ENCODE measurements at places on chromosomes 2 and 18.

DNA sequence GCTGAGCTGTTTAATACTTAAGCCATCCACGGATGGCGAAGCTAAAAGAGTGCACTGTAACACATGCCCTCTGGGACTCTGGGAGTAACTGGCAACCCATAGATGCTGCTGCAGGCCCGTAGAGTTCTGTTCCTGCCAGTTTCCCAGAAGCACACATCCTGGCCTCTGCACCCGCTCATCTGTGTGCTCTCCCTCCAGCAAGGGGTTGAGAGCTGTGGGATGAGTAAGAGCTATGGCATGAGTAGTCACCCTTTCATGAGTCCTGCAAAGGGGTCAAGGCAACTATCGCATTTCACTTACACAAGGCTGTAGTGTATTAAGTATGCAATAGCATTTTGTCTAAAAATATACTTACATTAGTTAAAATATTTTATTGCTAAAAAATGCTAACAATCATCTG is 1341.8 kb upstream of the NXPH2 start:
- H3K4me3 ChIP-seq: no peak overlapping the region
- H3K27me3 ChIP-seq: no peaks in the 10 kb centered on the region
- no peak overlapping the region for H3K27ac ChIP-seq
- H3K4me1 ChIP-seq: no peaks in the 10 kb centered on the region
- DNase-seq: no peak
- no peaks in the 10 kb centered on the region for H3K36me3 ChIP-seq

DNA sequence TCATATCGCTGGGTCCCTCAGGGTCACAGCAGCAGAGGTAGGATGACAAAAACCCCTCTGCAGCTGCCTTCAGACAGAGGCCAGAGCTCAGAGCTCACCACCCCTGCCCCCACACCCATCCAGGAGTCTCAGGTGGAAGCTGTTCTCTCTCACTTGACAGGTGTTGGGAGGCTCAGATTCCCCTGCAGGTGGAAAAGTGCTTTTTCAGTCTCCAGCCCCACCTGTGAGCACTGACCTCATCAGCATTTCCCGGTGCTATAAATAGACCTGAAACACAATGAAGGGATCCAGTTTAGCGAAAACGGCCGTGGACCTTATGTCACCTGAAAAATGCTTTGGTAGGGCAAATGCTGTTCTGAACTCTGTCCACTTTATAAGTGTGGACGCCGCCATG is 254.9 kb downstream of the NDUFA10 start:
- peaks cover 3% of the 10 kb centered on the region for H3K4me1 ChIP-seq
- no peak for DNase-seq
- H3K27me3 ChIP-seq: no peaks in the 10 kb centered on the region
- no peaks in the 10 kb centered on the region for H3K36me3 ChIP-seq
- no peak overlapping the region for H3K27ac ChIP-seq
- no peak overlapping the region for H3K4me3 ChIP-seq

- no peak overlapping the region for H3K27ac ChIP-seq
- H3K4me1 ChIP-seq: no peaks in the 10 kb centered on the region
- H3K27me3 ChIP-seq: no peaks in the 10 kb centered on the region
- DNase-seq: no peak
- no peak overlapping the region for H3K4me3 ChIP-seq
- H3K36me3 ChIP-seq: no peaks in the 10 kb centered on the region
Observed at GRCh38 chr2:107218208-107218607, 332.2 kb upstream of the ST6GAL2 start.

- no peaks in the 10 kb centered on the region for H3K4me1 ChIP-seq
- no peak for DNase-seq
- no peak overlapping the region for H3K4me3 ChIP-seq
- H3K36me3 ChIP-seq: no peaks in the 10 kb centered on the region
- no peaks in the 10 kb centered on the region for H3K27me3 ChIP-seq
Observed at GRCh38 chr2:212619954-212620353, 81.4 kb upstream of the ERBB4 start.

DNA sequence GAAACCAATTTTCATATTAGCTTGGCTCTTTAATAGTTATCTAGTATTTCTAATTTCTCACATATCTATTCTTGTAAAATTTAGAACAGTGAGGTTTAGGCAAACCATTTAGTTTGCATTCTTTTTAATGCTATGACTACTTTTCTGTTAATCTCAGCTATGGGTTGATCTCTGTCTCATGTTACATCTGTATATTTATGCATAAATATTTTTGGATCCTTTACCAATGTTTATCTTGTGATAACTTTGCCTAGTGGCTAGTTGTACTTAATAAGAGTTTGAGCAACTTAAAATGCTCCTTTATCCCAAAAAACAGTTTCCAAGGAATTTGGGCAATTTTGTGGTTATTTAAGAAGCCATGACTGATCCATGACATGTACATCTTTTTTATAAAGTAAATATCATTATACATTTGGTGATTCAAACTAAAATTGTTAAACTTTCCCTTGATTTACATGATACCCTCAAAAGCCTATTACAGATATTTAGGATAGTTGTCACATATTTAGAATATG is 86.3 kb downstream of the R3HDM1 start:
- H3K36me3 ChIP-seq: no peaks in the 10 kb centered on the region
- H3K4me1 ChIP-seq: no peaks in the 10 kb centered on the region
- H3K27ac ChIP-seq: no peak overlapping the region
- H3K27me3 ChIP-seq: no peaks in the 10 kb centered on the region

Data from ovary (tissue), 10 donors.